GM23248 (cell line): ENCODE measurements at places on chromosomes 13 and 19. TPM values are rescaled to one million over a fixed set of nuclear protein-coding genes. Genes with fewer than 3 reads are reported as not detected.

GRCh38 chr13:61110732-61111131, 304.9 kb downstream of the PCDH20 start:
- H3K4me3 ChIP-seq: no peak overlapping the region
- H3K27me3 ChIP-seq: no peaks in the 10 kb centered on the region
- H3K36me3 ChIP-seq: no peaks in the 10 kb centered on the region
- DNase-seq: no peak
- H3K27ac ChIP-seq: no peak overlapping the region
- no peaks in the 10 kb centered on the region for H3K4me1 ChIP-seq

GRCh38 chr13:46551410-46552302, 1.3 kb upstream of the LRCH1 start:
- H3K4me1 ChIP-seq: peaks cover 16% of the 10 kb centered on the region
- H3K4me3 ChIP-seq: peak overlapping the region; percentile 91
- H3K27me3 ChIP-seq: no peaks in the 10 kb centered on the region

DNA sequence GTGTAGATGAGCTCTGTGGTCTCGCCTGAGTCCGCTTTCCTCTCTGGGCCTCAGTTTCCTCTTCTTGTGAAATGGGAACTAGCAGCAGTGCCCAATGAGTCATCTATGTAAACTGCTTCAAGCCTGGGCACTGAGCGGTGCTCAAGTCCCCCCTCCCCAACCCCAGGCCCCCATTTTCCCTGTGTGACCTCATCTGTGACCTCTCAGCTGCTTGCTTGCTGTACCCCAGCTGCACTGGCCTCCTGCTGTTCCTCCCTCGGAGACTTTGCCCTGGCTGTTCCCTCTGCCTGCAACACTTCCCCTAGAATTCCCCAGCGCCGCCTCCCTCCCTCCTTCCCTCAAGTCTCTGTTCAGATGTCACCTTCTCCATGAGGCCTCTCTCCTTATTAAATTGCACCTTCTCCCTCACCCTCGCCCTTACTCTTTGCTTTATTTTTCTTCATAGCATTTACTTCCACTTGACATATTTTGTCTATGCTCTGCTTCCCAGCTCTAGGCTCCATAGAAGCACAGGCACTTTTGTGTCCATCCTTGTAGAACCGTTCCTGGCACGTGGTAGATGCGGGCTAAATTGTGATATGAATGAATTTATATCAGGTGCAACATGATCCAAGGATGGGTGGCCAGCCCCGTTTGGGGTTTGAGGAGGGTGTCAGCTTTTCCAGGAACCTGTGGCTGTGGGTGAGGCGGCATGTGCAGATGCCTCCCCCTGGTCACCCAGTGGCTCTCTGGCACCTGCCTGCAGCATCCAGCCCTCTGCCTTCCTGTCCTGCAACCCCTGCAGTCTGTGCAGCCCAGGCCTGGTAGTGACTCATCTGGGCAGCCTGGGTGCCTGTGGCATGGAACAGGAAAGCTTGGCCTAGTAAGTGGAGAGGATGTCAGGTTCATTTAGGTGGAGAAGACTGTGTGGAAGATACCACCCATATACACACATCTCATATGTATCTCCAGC, 26.3 kb downstream of the SIPA1L3 start:
- peaks cover 15% of the 10 kb centered on the region for H3K4me1 ChIP-seq
- H3K27me3 ChIP-seq: no peaks in the 10 kb centered on the region
- peak; percentile 50 for DNase-seq
- H3K36me3 ChIP-seq: no peaks in the 10 kb centered on the region
- H3K27ac ChIP-seq: no peak overlapping the region
- no peak overlapping the region for H3K4me3 ChIP-seq

- H3K27ac ChIP-seq: no peak overlapping the region
- no peaks in the 10 kb centered on the region for H3K4me1 ChIP-seq
- no peaks in the 10 kb centered on the region for H3K27me3 ChIP-seq
- DNase-seq: peak; percentile 29
- no peak overlapping the region for H3K4me3 ChIP-seq
- no peaks in the 10 kb centered on the region for H3K36me3 ChIP-seq
Measured at GRCh38 chr13:114044486-114044885, 70.6 kb upstream of the C13orf46 start.

- H3K36me3 ChIP-seq: no peaks in the 10 kb centered on the region
- H3K4me1 ChIP-seq: peaks cover 15% of the 10 kb centered on the region
- H3K27me3 ChIP-seq: no peaks in the 10 kb centered on the region
- H3K4me3 ChIP-seq: no peak overlapping the region
- H3K27ac ChIP-seq: no peak overlapping the region
Measured at GRCh38 chr13:93621966-93622365, 395.4 kb downstream of the GPC6 start.

GRCh38 chr19:33603377-33603776, 18.4 kb upstream of the CHST8 start:
- H3K36me3 ChIP-seq: no peaks in the 10 kb centered on the region
- H3K27ac ChIP-seq: no peak overlapping the region
- no peaks in the 10 kb centered on the region for H3K27me3 ChIP-seq
- H3K4me1 ChIP-seq: no peaks in the 10 kb centered on the region
- no peak overlapping the region for H3K4me3 ChIP-seq
- DNase-seq: no peak

DNA sequence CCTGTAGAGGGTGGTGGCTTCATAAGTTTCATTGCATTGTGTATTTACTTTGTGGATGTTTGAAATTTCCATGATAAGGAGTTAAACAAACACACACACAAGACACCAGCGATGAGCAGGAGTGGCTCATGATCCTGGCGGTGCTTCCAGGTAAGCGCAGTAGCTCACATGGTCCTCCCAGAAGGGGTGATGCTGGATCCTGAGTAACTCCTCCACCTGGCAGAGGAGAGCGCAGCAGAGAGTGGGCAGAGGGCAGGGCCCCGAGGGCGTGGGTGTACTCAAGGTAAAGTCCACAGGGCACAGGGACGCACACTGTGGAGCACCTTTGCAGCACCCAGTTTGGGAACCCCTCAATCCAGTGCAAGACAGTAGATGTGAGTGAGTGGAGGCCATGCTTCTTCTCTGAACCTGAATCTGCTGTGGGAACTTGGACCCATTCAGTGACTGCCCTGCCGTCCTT, 54.0 kb downstream of the RFX2 start:
- H3K36me3 ChIP-seq: no peaks in the 10 kb centered on the region
- peak overlapping the region; percentile 54; the same call in 1 of the 2 replicates for H3K4me3 ChIP-seq
- DNase-seq: no peak
- H3K4me1 ChIP-seq: peaks cover 21% of the 10 kb centered on the region
- H3K27me3 ChIP-seq: no peaks in the 10 kb centered on the region

DNA sequence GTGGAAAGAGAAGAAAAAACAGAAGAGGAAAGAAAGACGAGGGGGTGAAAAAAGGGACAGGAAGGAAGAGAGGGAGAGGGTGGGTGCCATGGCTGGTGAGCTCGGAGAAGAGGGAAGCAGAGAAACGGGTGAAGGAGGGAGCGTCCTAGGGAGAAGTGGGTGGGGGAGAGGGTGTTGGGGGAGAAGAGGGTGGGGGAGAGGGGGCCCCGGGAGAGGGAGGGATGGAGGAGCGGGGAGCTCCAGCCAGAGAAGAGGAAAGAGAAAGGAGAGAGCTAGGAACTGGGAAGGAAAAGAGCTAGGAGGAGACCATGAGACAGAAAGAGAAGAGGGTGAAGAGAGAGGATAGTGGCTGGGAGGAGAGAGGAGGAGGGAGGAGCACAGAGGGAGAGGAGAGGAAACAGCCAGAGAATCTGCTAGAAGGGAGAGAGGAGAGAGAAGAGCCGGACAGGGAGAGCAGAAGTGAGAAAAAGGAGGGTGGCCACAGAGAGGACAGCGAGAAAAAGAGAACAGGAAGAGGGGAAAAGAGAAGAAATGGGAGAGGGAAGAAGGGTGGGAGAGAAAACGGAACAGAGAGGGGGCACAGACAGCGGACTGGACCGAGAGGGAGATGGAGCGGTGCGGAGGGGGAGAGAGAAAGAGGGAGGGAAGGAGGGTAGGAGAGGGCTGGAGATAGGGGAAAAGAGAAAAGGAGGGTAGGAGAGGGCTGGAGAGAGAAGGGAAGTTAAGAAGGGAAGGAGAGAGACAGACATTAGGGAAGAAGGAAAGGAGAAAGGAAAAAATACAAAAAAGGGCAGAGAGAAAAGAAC, 11.9 kb upstream of the GARIN5A start:
- no peak for DNase-seq
- no peak overlapping the region for H3K27ac ChIP-seq
- no peak overlapping the region for H3K4me3 ChIP-seq
- H3K36me3 ChIP-seq: no peaks in the 10 kb centered on the region

DNA sequence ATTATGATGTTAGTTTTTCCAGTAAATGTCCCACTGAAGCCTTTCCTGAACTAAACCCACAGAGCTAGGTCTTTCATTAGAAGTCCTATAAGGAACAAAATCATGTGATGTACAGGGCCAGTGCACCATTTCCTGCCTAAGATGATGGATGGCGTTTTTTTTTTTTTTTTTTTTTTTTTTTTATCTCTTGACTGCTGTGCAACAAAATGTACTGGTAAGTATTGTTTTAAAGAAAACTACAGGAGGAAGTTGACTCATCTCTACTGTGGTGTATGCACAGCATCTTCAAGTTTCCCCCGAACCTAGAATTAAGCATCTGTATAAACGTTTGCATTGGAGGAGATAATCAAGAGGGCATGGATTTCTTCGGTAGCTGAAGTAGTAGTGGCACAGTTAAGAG, 197.5 kb downstream of the NBEA start:
- H3K36me3 ChIP-seq: no peaks in the 10 kb centered on the region
- no peak overlapping the region for H3K4me3 ChIP-seq
- DNase-seq: no peak

DNA sequence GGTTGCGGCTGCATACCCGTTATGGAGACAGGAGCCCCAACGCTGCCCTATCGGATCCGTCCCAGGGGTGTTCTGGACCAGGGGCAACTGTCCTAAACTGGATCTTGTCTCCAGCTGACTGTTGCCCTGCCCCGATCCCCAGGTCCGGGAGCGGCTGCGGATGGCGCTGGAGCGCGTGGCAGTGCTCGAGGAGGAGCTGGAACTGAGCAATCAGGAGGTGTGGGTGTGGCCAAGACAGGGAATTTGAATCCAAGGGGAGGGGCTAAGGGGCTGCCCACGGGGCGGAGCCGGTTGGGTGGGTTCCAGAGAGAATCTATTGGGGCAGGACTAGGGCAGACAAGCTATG, 9.9 kb downstream of the PPFIA3 start:
- H3K27ac ChIP-seq: no peak overlapping the region
- H3K36me3 ChIP-seq: no peaks in the 10 kb centered on the region
- no peaks in the 10 kb centered on the region for H3K4me1 ChIP-seq
- no peak for DNase-seq

DNA sequence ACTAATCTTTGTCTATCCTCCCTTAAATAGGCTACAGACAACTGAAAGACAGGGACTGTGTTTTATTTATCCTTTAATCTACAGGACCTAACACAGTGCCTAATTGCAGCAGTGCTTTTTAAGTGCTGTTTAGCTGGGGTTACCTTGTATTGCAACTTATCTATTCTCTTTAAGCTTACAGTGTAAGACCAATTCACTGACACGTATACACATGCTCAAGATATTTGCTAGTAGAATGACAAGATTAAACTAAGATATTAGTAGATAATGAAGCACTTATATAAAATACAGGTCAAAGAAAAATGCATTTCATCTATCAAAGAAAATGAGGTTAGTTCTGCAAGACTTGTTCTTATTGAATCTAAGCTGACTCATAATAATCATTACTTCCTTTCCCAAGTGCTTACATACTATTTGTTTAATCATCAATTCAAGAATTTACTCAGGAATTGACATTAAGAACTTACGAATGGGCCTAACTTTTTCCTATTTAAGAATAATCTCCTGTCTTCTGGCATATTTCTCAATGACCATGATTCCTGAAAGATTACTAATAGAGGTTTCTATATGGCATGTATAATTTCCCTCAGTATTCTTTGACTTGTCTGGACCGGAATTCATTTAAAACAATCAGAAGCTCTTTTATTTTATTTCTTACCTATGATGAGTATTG, 75.8 kb upstream of the MAB21L1 start:
- H3K36me3 ChIP-seq: no peaks in the 10 kb centered on the region
- H3K27me3 ChIP-seq: no peaks in the 10 kb centered on the region
- peak overlapping the region; percentile 16; the same call in 1 of the 2 replicates for H3K27ac ChIP-seq

OR7D2 gene
- not detected in 2 replicates for total RNA-seq

ZNF135 gene
- 5.1 and 6.4 TPM in 2 replicates for total RNA-seq

DNA sequence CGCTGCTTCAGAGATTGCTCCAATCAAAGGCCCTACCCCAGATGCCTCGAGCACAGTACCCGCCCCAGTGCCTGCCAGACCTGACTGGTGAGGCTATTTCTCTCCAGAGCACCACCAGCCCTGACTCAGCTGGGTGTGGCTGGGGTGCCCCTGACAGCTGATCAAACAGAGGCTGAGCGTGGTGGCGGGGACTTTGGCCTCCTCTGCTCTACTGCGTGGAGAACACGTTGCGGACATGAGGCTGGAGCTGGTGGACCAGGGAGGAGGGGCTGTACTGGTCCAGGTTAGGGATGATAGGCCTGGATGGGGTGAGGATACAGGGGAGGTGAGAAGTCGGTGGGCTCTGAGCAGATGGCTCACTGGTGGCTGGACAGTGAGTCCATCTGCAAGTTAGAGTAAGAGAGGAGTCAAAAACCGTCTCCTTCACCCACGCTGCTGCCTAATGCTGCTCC, 3.5 kb upstream of the DOCK6 start:
- H3K4me3 ChIP-seq: no peak overlapping the region
- H3K4me1 ChIP-seq: peaks cover 6% of the 10 kb centered on the region; the same call in 1 of the 2 replicates
- no peaks in the 10 kb centered on the region for H3K36me3 ChIP-seq

- no peaks in the 10 kb centered on the region for H3K27me3 ChIP-seq
- no peak overlapping the region for H3K27ac ChIP-seq
Measured at GRCh38 chr13:66665991-66666390, 564.1 kb downstream of the PCDH9 start.

DNA sequence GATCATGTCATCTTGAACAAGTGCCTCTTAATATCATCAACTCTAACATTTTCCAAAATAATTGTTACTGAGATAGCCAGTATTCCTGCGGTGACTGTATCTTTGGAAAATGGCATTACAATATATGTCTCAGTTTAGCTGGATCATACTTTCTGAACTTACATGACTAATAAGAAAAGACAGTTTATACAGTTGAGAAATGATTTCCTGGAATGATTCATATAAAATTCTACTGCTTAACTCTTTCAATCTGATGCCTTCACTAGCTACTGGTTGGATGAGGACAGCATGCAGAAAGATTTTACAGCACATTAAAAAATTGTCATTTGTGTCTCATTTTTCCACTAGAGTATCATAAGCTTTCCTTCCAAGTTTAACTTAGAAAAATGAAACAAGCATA, 302.1 kb downstream of the PCDH17 start:
- H3K4me3 ChIP-seq: no peak overlapping the region
- no peaks in the 10 kb centered on the region for H3K4me1 ChIP-seq
- no peak for DNase-seq
- no peaks in the 10 kb centered on the region for H3K36me3 ChIP-seq
- H3K27ac ChIP-seq: no peak overlapping the region
- no peaks in the 10 kb centered on the region for H3K27me3 ChIP-seq

GRCh38 chr19:8333767-8334457, 9.2 kb downstream of the KANK3 start:
- DNase-seq: no peak
- H3K36me3 ChIP-seq: no peaks in the 10 kb centered on the region
- peaks cover 12% of the 10 kb centered on the region for H3K27me3 ChIP-seq
- H3K4me1 ChIP-seq: no peaks in the 10 kb centered on the region
- no peak overlapping the region for H3K4me3 ChIP-seq

SRRM5 gene
- not detected in 2 replicates for total RNA-seq
